ENCODE measurements at places on chromosomes 7 and 10.
A peak's percentile ranks its signal among the peaks of the same experiment; 100 is the strongest.

DNA sequence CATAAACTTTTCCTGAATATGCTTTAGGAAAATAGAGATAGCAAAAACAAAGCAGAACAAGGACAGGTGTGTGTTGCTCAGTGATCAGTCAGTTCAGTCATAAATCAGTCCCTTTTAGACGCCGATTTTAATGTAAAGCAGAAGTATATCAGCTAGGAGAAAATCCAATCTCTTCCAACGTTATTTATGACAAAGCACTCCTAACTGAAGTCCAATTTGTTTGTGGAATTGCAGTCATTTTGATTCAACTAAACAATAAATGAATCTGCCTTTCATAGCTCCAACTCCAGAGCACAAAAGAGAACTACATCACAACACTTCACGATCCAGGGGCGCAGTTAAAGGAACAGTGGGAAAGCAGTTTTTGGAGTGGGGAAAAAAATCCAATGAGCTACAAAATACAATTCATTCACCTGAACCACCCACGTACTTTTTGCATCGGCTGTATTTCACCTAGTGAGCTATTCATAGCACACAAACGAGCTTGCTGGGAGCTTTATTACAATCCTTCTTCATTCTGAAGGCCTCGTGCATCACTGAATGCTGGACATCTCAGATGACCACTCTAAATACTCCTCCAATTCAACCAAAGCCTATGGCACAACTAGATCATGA, 151.3 kb downstream of the LRRN3 start:
- no peak for DNase-seq

DNA sequence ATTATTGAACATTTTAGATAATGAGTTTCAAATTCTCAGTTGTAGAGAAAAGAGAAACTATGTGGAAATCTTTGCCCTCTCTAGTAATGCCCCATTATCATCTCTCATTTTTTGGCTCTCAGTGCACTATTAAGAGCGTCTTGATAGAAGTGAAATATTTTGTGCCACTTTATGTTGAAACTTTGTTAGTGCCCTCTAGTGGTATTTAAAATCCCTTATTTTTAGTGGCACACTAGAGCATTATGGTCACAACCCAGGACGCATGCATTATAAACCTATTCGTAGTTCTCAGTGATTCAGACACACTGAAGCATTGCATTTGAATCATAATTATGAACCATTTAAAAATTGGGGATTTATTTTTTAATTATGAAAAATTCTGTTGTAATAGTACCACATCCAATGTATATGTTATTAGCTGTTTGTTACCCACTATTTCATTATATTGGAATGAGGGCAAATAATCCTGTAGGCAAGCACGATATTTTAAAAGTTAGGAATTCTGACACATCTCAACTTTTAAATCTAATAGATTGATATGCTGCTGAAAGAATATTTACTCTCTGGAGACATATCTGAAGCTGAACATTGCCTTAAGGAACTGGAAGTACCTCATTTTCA, 21.9 kb downstream of the PDCD4 start:
- DNase-seq: no peak

GRCh38 chr10:124436191-124436638, 13.6 kb downstream of the NKX1-2 start:
- no peak for DNase-seq

DNA sequence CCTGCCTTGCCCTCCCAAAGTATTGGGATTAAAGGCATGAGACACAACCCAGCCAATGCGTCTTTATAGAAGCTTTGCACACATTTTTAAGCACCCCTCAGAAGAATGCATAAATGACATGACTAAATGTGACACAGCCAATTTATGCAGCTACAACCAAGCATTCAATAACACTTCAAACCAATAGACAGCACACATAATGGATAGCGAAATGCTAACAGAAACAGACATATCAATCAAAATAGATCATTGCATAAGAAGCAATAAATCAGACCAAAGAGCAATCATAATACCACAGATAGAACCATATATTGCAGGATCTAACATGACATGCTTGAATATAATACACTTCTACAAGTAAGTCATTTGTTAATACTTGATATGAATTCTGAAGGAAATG, 34.2 kb upstream of the AKR1B1 start:
- DNase-seq: no peak

DNA sequence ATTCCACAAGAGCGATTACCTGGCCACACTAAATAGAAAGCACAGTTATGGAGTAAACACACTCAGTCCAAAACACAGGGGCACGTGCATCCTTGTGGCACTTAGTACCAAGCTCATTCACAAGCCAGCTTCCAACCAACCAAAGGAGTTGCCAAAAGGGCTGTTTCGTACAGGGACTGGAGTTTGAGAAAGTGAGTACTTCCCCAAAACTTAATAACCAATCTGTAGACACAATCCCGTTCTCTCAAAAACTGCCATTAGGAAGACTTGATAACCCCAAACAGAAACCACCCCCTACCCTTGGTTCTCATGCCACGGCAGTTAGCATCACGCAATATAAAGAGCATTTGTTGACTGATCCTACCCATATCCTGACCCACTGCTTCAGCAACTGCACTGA, 166.2 kb upstream of the ASAH2 start:
- peak; percentile 32 for DNase-seq

- DNase-seq: no peak
Observed at GRCh38 chr7:32092346-32092745, 22.1 kb upstream of the PDE1C start.

DNA sequence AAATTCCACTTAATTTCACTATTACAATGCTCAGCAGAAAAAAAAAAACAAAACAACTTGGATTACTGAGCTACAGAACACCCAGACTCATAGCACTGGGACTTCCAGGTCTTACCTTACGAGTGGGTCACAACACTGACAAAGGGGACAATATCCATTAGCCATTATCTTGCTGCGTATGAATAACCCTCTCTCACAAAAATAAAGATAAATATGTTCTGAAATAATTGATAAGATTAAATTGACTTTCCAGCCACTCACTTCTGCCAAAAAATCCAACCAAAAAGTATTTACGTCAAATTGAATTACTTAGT, 128.7 kb downstream of the PKD1L1 start:
- no peak for DNase-seq

GRCh38 chr10:73888514-73888913, 14.2 kb upstream of the CAMK2G start:
- DNase-seq: no peak

GRCh38 chr10:90394311-90394710, 463.5 kb downstream of the HTR7 start:
- DNase-seq: no peak

GRCh38 chr7:151930695-151931094, 25.6 kb upstream of the GALNTL5 start:
- DNase-seq: no peak

DNA sequence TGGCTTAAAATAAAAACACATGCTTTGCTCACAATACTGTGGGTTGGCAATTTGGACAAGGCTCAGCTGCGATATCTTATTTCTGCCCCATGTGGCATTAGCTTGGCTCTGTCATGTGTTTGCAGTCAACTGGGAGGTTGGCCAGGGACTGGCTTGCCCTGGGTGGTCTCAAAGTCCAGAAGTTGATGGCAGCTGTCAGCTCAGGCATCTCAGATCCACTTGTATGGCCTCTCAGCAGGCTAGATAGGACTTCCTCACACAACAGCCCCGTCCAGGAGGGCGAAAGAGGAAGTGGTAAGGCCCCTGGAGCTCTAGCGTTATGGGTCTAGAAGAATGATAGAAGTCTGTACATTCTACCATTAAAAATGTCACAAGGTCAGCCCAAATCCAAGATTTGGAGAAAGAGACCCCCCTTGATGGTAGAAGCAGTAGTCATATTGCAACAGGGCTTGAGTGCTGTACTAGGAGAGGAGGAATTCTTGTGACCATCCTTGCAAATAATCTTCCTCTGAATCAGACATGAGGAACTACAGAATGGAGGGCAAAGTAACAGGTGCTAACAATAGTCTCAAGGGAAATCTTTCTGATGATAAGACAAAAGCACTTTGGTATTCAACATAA, 166.2 kb downstream of the FAM107B start:
- DNase-seq: no peak

DNA sequence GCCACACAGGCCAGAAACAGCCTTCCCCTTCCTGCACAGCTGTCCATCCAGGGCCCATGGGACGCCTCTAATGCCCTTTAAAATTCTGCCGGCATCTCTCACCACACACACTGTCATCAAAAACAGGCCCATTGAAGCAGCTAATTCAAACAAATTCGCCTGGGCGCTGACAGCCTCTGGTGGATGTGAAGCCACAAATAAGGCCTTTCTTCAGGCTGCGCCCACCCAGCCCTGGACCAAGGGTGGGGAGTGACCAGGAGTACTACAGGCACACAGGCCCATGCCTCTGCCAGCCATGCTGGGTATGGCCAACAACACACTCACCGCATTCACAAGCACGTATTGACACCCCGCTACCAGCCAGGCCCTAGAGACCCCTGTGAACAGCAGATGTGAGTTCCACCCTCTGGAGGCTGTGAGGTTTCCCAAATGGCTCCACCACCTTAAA, 54.6 kb downstream of the SLIT1 start:
- DNase-seq: no peak

DNA sequence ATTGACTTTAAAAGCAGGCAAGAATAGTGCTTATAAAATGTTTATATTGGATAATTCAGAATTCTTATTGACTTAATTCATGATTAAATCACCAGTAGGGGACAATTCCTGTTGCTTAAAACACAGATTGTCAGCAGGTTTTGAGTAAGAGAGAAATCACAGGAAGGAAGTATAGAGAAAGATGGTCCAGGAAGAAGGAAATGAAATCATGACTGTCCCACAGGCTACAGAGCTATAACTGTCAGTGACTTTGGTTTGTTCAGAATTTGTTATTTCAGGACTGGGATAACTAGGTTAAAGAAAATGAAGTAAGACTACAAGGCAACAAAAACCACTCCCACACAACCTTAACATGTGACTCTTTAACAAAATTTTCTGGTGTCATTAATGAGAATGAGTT, 6.8 kb downstream of the GNGT1 start:
- DNase-seq: no peak

DNA sequence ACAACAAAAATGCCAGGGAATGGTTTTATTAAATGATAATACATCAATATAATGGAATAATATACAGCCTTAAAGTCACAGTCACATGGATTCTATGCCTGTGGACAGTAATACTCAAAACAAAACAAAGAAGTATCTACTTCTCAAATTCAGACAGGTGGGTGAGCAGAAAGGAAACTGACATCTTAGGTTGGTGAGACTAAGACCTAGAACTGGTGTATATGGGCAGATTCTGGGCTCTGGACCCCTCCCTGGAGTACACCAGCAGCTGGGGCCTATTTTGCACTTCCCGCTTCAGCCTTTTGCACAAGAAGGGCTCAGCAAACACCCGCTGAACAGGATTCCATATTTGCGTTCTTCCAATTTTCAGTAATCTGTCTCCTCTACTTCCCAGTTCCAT, 5.4 kb upstream of the FIS1 start:
- no peak for DNase-seq

DNA sequence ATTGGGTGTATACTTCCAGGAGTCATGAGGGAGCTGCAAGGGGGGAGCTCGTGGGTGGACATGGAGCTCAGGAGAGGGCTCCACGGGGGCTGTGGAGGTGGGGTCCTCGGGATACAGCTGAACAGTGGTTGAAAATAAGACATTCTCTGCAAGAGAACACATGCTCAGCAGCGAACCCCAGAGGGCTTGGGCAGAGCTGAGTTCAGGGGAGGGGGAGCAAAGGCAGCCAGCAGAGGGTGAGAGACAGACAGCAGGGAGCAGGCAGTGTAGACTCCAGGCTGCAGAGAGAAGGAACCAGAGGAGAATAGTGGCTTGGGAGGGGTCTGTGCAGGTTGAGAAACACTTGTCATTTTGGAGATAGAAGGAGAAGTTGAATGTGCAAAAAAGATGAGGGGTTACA, 73.0 kb upstream of the LRRC18 start:
- no peak for DNase-seq

DNA sequence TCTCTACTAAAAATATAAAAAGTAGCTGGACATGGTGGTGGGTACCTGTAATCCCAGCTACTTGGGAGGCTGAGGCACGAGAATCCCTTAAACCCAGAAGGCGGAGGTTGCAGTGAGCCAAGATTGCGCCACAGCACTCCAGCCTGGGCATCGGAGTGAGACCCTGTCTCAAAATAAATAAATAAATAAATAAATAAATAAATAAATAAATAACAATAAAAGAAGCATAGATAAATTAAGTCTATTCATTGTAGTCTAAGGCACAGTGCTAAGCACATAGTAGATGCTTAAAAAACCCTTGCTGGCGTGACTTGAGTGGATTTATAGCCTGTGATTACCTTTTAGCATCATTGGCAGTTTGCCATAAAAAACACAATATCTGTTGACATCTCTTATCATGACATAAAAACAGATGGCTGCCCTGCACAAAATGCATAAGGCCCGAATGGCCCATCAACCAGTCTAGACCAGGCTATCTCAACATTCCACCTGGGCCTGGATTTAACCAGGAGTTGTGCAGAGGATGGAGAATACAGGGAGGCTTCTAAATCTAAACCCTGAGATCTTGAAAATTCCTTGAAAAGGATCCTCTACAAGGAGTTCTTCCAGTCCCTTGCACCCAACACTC, 94.9 kb downstream of the PRLHR start:
- no peak for DNase-seq

GRCh38 chr7:129771201-129771927, 159.8 kb downstream of the NRF1 start:
- DNase-seq: no peak

- DNase-seq: no peak
Observed at GRCh38 chr10:88660598-88660884, 3.7 kb upstream of the LIPF start.

GRCh38 chr10:60732807-60733516, 45.3 kb upstream of the CDK1 start:
- no peak for DNase-seq

DNA sequence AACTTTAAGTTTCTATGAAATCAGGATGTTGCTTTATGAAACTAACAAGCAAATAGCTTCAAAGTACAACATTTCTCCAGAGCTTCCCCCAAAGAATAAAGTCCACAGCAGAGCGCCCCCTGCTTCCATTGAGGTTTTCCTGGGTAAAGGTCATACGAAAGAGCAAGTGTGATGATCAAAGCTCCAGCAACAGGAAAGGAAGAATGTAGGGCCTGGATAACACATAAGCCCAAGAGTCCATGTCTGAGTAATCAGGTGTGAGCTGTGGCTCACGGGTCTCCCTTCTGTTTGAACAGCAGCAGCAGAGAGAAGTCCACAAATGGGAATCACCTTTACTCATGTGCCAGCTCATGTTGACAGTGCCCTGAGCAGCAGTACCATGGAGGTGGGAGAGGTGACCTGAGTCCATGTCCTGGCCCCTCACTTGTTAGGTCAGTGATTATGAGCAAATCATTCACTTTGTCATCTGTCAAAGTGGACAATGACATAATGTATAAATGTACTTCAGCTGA, 50.5 kb downstream of the MRPL32 start:
- DNase-seq: no peak
